ENCODE measurements at places on chromosomes 1 and 21. TPM values are rescaled to one million over a fixed set of nuclear protein-coding genes. Genes with fewer than 3 reads are reported as not detected.

Gene CFHR4
- total RNA-seq = not detected

Gene AK2
- total RNA-seq = 280 TPM

GRCh38 chr1:27292106-27292505, 29.9 kb upstream of the TMEM222 start:
- H3K27ac ChIP-seq = no peak overlapping the region
- peaks cover 10% of the 10 kb centered on the region for H3K36me3 ChIP-seq
- H3K4me3 ChIP-seq = no peak overlapping the region
- DNase-seq = no peak
- H3K27me3 ChIP-seq = no peaks in the 10 kb centered on the region

DNA sequence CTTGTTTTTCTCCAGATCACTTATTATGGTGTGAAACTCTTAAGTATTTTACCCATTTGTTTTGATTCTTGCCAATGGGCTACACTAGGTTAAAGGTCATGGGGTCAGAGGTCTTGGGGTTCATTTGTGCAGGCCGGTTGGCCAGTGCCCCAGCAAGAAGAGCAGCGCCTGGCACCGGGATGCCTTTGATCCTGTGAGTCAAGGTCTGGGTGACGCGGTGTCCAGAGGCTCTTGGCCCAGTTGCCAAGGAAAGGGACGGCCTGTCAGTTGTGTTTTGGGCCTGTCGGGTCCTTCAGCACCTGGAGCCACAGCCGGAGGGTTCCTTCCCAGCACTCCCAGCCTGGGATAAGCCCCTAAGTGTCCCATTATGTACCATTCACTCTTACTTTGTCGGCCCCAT, 25.1 kb downstream of the RHBG start:
- no peaks in the 10 kb centered on the region for H3K36me3 ChIP-seq
- peaks cover 7% of the 10 kb centered on the region for H3K27me3 ChIP-seq
- H3K4me3 ChIP-seq = no peak overlapping the region
- DNase-seq = no peak
- H3K27ac ChIP-seq = no peak overlapping the region
- H3K4me1 ChIP-seq = no peaks in the 10 kb centered on the region

DNA sequence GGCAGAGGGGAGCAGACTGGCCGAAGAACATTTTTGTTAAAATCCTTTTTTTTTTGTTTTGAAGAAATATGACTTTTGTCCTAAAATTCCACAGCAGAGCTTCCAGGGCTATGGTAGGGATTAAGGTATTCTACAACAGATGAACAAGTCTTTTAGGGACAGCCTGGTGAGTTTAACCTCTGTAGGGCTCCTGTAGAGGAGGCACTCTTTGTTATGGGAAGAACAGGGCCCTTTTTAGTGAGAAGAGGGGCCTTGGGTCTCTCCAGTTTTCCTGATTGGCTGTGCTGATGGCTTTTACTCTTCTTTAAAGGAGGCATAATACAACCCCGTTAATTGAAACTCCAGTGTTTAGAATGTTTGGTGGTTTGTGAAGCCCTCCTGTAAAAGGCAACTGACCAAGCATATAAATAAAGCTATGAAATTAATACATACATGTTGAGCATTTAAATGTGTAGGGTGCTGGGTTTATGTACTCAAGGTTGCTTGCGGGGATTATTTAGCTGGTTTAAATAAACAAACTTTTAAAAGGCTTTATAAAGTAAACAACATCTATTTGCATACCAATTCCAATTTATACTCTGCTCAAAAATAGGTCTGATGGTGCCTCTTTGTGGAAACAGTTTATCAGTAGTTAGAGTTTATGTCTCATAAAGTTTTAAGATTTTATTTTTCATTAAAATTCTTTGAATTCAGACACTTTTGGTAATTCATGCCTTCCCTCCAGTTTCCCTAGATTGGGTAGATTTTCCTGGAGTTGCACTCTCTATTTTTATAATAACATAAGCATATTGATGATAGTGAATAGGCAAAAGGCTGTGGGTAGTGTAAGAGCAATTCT, 46.5 kb downstream of the PBX1 start:
- H3K4me3 ChIP-seq = no peak overlapping the region
- H3K36me3 ChIP-seq = no peaks in the 10 kb centered on the region
- H3K27ac ChIP-seq = peak overlapping the region; percentile 8
- H3K4me1 ChIP-seq = peaks cover 6% of the 10 kb centered on the region

DNA sequence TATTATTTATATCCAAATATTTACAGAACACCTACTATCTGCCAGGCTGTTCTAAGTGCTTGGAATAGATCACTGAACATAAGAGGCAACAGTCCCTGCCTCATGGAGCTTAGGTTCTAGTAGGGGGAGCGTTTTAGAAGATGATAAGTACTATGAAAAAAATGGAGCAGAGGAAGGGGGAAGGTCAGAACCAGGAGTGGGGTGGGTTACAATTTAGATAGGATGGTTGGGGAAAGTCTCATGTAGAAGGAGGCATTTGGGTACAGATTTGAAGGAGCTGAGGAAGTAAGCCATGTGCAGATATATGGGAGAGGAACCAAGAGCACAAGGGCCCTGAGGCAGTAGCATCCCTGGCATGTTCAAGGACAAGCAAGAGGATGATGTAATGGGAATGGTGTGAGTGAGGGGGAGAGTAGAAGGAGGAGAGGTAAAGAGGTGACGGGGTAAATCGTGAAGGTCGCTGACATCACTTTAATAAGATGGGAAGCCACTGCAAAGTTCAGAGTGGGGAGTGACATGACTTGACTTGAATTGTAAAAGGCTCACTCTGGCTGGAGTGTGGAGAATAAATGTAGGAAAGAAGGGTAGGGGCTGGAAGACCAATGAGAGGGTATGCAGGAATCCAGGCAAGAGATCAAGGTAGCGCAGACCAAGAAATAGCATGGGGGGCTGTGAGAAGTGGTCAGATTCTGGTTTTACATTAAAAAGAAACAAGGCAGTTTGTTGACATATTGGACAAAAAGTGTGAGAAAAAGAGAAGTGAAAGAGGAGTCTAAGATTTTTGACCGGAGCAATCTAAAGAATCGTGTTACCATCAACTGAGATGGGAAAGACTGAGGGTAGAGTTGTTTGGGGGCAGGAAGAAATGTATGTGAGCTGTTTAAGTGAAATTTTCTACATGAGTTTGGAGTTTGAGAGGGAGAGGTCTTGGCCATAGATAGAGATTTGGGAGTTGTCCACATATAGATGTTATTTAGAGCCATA, 92.6 kb downstream of the LPAR3 start:
- no peak for DNase-seq
- no peaks in the 10 kb centered on the region for H3K27me3 ChIP-seq
- no peak overlapping the region for H3K4me3 ChIP-seq
- no peaks in the 10 kb centered on the region for H3K4me1 ChIP-seq

DNA sequence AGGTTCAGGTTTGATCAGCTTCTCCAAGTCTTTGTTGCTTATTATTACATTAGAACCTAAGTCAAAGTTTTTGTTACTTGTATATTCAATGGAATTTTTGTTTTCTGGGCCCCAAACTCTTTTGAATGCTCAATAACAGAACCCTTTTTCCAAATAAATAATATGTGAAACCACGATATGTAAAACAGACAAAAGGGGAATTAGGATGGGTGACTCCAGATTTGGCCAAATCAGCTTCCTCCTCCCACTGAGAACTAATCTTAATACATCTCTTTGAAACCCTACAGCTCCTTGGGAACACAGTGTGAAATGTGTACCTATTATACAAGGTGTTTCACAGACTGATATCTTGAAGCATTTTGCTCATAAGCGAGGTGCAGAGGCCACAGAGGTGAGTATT, 67.0 kb upstream of the TNFSF18 start:
- no peak for DNase-seq
- H3K27me3 ChIP-seq = no peaks in the 10 kb centered on the region
- no peak overlapping the region for H3K4me3 ChIP-seq
- H3K4me1 ChIP-seq = no peaks in the 10 kb centered on the region
- H3K36me3 ChIP-seq = no peaks in the 10 kb centered on the region

DNA sequence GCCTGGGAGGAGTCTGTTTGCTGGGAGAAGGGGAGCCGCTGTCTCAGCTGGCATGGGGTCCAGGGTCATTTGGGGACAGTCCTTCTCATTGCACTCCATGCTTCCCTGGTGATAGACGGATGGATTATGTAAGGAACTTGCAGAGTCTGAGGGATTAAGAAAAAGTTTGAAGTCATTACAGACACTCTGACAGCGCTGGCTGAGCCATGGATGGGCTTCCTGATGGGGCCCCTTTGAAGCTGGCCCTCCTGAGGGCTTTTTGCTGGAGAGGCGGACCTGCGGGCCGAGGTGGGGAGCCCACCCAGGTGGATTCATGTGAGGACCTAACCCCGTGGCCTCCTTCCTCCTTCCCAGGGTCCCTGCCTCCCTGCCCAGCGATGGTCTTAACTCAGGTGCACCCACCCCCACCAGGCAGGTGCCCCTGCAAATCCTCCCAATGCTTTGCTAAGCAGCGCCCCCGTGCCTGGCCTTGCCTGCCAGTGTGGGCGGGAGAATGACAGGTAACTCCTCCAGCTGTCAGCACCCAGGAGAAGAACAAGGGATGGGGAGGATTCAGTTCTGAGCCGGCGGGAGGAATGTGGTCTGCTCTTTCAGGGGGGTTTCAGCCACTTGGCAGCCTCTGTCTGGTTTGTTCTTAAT, 24.2 kb upstream of the C1orf174 start:
- no peaks in the 10 kb centered on the region for H3K36me3 ChIP-seq
- no peak overlapping the region for H3K27ac ChIP-seq
- no peaks in the 10 kb centered on the region for H3K4me1 ChIP-seq
- H3K4me3 ChIP-seq = no peak overlapping the region
- no peaks in the 10 kb centered on the region for H3K27me3 ChIP-seq

- H3K36me3 ChIP-seq = no peaks in the 10 kb centered on the region
- H3K4me1 ChIP-seq = no peaks in the 10 kb centered on the region
- H3K4me3 ChIP-seq = peak overlapping the region; percentile 87
- DNase-seq = no peak
- peak overlapping the region; percentile 84 for H3K27ac ChIP-seq
Measured at GRCh38 chr1:89821322-89822108, 683 bp downstream of the LRRC8D start.

All from breast epithelium (tissue), 4 donors.